ENCODE measurements at places on chromosomes 2 and 18. TPM values are rescaled to one million over a fixed set of nuclear protein-coding genes. Genes with fewer than 3 reads are reported as not detected.

The FN1 gene
- total RNA-seq = 203 TPM

The HS1BP3 gene
- total RNA-seq = 6.9 TPM

The TMEM247 gene
- total RNA-seq = not detected

The NCKAP5 gene
- total RNA-seq = 9.3 TPM

The NYAP2 gene
- 12.5 TPM for total RNA-seq

The TUBA4B gene
- not detected for total RNA-seq

Data from temporal lobe (tissue), 4 donors.